ENCODE measurements at places on chromosomes 2 and 18. TPM values are rescaled to one million over a fixed set of nuclear protein-coding genes. Genes with fewer than 3 reads are reported as not detected.

EFHD1 gene
- total RNA-seq = 4.1 TPM

ABHD1 gene
- total RNA-seq = 0.82 TPM

MAT2A gene
- 404 TPM for total RNA-seq

SMARCAL1 gene
- total RNA-seq = 30.5 TPM

DNA sequence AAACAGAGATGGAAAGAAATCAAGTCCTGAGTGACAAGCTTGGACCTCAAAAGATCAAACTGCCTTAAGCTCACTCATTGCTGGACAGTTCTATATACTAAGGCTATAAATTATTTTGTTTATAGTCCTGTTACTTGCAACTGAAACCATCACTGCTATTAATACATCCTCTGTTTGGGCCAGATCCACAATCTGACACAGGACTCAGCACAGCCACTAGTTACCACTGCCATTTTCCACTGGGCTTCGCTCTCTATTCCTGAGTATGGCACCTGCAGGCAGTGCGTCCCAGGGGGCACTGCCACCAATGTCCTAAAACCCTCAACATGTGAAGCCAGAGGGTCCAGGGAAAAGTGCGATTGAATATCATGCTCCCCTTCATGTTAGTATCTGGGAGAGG, 52.3 kb downstream of the CYP26B1 start:
- DNase-seq = no peak

DNA sequence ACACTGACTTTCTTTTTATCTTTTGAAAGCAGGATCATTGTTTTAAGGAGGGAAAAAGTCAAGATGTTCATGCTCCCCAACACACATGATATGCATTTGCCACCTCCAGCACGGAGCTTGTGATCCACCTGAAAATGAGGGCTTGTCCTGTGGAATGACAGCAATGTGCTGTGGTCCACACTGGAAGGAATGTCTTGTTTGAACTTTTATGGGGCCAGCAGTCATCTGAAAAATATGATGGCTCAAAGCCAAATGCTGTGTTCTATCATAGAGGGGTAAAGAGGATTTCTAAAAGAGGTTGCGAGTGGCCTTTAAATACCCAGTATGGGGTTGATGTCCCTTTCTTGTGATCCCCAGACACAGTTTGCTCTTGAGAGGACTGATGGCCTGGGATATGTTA, 226.5 kb upstream of the SPRED2 start:
- DNase-seq = no peak

GRCh38 chr2:16186661-16187481, 246.5 kb downstream of the MYCN start:
- DNase-seq = no peak

DNA sequence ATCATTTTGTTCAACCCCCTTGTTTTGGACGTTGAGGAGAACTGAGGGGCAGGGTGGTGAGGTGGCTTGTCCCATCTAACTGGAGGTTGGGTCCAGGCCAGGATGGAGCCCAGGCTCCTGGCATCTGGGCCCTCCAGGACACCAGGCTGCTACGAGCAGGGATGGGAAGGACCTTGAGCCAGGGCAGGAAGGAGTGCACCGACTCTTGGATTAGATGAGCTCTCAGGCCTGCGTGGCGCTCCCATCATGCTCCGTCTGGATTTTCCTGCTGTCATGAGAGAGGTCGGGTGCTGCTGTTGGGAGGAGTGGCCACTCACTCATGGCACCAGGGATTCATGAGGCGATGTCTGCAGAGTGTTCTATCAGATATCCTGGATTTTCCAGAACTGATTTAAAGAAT, 18.3 kb upstream of the ALLC start:
- no peak for DNase-seq

- DNase-seq = no peak
Measured at GRCh38 chr2:10887476-10887875, 24.3 kb upstream of the KCNF1 start.

DNA sequence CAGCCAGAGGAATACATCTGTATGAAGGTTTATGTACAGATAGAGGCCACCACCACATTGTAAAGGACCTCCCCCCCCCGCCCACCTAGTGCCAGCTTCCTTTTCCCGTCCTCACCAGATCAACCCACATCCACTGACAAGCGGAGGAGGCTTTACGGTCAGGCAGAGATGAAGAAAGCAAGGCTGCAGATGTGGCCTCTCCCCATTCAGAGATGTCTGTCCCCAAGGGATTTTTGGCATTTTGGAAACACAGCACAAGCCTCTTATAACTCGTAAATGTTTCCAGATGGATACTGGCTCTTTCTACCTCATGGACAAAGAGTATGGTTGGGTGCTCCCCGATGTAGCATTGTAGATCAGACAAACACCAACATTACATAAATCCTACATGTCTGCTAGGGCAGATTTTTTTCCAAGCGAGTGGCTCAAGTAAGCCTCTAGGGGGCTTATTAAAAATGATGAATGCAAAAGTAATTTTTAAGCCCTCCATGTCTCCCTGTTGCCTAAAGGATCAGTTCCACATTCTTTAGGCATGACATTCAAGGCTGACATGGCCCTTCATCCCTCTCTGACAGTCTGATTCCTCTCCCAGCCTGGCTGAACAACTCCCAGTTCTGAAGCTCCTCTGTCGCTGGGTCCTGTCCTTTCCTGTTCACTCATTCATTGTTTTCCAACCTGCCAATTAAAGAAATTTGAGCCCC, 11.7 kb downstream of the VIT start:
- no peak for DNase-seq

- DNase-seq = no peak
Measured at GRCh38 chr2:123958011-123958410, 67.1 kb upstream of the CNTNAP5 start.

GRCh38 chr2:191927319-191927867, 80.5 kb upstream of the CAVIN2 start:
- DNase-seq = no peak
